ENCODE measurements at places on chromosomes 6 and 20.

DNA sequence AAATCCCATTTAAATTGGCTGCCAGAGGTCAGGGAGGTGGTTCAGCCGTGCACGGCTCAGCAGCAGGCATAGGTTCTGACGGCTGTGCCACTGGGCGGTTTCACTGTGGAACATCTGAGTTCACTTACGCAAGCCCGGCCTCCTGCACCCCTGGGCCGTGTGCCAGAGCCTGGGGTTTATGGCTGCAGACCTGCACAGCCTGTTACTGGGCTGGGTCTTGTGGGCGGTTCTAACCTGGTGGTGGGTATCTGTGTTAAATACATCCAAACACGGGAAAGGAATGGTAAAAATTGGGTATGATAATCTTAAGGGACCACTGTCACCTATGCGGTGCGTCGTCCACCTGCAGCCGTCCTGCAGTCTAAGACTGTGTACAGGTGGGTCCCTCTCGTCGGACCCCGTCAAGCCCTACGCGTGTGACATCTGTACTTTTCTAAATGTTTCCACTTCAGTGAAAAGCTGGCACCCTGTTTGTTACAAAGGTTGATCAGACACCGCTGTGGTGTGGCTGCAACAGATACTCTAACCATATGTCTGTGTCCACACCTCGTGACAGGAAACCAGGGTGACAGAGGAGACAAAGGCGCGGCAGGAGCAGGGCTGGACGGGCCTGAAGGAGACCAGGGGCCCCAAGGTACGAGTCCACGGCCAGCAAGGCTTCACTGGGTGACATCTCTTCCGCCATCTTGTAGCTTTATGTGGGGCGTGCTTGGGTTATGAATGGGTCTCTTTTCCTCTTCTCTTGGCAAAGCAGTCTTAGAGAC is 21.5 kb downstream of the COL9A3 start:
- DNase-seq: peak; percentile 68

- DNase-seq: no peak
Observed at GRCh38 chr20:49823152-49823847, 10.7 kb downstream of the SLC9A8 start.

DNA sequence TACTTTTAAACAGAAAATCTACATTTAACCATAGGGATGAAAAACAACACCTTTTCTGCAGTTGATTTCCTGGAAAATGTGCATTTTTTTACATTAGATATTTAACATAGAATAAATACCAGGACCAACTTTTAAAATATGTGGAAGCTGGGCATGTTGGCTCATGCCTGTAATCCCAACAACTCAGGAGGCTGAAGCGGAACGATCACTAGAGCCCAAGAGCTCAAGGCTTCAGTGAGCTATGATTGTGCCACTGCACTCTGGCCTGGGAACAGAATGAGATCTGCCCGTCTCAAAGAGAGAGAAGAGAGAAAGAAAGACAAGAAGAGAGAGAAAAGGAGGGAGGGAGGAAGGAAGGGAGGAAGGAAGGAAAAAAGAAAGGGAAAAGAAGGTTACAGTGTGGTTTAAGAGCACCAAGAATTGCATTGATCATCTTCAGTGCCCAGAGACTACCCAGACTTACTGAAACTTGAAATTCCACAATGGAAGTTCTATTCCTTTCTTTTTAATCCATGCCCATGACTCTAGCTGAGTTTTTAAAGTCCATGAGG is 189.4 kb upstream of the ARID1B start:
- DNase-seq: no peak

GRCh38 chr6:106477790-106478189 is 117.3 kb downstream of the CRYBG1 start:
- no peak for DNase-seq

DNA sequence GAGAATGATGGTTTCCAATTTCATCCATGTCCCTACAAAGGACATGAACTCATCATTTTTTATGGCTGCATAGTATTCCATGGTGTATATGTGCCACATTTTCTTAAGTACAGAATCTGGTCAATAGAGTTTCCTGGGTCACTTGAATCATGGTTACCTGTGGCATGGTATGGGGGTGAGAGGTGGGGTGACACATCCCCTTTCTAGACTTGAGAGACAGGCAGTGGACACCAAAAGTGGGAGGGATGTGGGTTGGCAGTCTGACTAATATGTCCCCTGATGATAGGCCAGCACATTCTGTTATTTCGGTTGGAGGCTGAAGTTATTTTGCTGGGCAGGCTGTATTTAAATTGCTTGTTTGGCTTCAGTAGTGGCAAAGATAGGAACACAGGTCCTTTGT is 78.1 kb downstream of the UST start:
- DNase-seq: no peak

- no peak for DNase-seq
Observed at GRCh38 chr20:9809271-9809670, 29.6 kb downstream of the PAK5 start.

DNA sequence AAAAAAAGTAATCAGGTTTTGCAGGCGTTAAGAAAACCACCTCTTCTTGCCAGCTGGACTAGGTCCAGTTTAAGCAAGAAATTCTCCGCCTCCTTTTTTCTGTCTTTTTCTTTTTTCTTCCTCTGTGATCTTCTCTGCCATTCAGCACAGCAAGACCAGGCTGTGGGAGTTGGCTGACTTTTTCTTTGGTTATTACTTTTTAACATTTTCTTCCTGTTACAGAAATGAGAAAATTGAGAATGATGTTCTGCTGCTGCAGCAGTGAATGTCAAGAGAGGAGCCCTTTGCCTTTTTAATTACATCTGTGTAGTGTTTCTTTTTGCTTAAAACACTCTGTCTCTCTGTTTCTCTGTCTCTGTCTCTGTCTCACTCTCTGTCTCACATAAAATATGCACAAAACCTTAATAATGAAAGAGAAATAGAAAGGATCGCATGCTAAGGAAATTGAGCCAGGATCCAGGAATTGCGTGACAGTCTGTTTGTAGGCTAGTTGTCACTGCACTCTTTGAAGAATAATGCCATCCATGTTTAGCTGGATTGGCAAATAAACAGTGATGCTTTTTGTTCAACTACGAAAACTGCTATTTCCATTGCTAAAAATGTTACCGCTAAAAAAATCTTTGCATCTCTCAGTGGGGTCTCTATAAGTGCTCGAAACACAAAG is 103.2 kb upstream of the SUPT3H start:
- DNase-seq: no peak

DNA sequence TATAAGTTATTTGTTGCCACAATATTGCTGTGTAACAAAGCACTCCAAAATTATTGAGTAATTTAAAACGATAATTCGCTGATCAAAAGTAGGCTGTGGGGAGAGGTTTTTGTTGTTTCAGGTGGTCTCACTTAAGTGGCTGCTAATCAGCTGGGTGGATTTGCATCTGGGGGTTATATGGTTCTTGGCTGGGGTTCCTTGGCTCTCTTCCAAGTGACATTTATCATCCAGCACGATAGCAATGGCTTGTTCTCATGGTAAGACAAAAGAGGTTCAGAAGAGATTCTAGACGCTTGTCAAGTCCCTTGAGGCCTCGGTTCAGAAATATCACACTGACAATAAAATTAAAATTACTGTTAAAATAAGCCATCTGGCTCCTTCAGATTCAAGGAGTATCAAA is 1648.8 kb downstream of the GRIK2 start:
- no peak for DNase-seq

DNA sequence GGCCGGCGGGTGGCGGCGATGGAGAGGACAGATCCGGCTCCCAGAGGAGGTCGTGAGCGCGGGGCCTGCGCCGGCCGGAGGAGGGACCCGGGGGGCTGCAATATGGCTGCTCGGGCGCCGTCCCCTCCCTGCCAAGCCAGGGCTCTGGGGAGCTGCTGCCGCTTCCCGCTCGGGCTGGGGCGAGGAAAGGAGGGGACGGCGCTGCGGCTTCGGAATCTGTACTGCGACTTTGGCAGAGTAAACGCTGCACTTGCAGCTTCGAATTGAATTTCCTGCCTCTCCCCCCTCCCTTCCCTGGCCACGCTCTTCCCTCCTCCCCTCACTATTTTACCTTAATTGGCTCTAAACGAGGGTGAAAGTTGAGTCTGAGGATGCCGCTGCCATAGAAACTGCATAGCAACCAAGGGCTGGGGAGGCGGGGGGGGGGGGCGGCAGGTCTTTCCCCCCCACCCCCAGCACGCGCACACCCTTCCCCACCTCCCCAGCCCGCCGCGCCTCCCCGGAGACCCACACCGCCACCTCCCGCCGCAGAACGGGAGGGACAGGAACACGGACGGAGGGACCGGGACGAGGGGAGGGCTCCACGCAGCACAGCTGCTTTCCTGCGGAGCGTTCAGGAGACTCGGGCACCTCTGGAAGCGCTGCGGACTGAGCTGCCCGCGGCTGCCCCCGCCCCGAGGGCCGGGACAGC is 93.9 kb downstream of the RNASET2 start:
- no peak for DNase-seq

DNA sequence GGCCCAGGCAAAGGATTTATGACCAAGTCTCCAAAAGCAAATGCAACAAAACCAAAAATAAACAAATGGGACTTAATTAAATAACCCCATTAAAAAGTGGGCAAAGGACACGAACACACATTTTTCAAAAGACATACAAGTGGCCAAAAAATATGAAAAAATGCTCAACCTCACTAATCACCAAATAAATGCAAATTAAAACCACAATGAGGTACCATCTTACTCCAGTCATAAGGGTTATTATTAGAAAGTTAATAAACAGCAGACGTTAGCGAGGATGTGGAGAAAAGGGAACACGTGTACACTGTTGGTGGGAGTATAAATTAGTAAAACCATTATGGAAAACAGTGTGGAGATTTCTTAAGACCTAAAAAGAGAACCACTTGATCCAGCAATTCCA is 71.1 kb downstream of the CEP162 start:
- DNase-seq: no peak

Data from coronary artery (tissue), 2 donors.